A549 treated with CORT108297 at 1 μM for 4 hours (cell line): ENCODE measurements at places on chromosomes 1 and 21. TPM values are rescaled to one million over a fixed set of nuclear protein-coding genes. Genes with fewer than 3 reads are reported as not detected.

E2F2 gene
- 2.2 to 3.1 TPM (median 2.7 TPM) in 5 replicates for total RNA-seq

NR5A2 gene
- 3.7 to 5.3 TPM (median 5.0 TPM) in 5 replicates for total RNA-seq

ARHGAP29 gene
- total RNA-seq = 12.7 to 17.4 TPM (median 14.5 TPM) in 5 replicates

RIMS3 gene
- total RNA-seq = 0.61 to 1.3 TPM (median 1.0 TPM) in 5 replicates

PRAMEF15 gene
- total RNA-seq = not detected in 5 replicates

BCL2L15 gene
- 0.44 to 1.2 TPM (median 0.58 TPM) in 5 replicates for total RNA-seq

GSTM2 gene
- 3.6 to 4.3 TPM (median 3.7 TPM) in 5 replicates for total RNA-seq

LIN28A gene
- total RNA-seq = 0.03 TPM in 1 of 5 replicates, not detected in the others

CDK11A gene
- 19.0 to 25.8 TPM (median 24.6 TPM) in 5 replicates for total RNA-seq

TTLL10 gene
- total RNA-seq = not detected in 5 replicates

CGN gene
- total RNA-seq = 1.1 to 1.6 TPM (median 1.4 TPM) in 5 replicates

ABCG1 gene
- total RNA-seq = 2.5 to 3.6 TPM (median 2.9 TPM) in 5 replicates

TFF2 gene
- total RNA-seq = not detected in 5 replicates

CHODL gene
- 0.05 TPM in 1 of 5 replicates, not detected in the others for total RNA-seq

PLXNA2 gene
- total RNA-seq = 0.86 to 0.98 TPM (median 0.92 TPM) in 5 replicates

COL11A1 gene
- 1.8 to 3.6 TPM (median 2.8 TPM) in 5 replicates for total RNA-seq

PROX1 gene
- 0.03 to 0.12 TPM (median 0.03 TPM) in 5 replicates for total RNA-seq

HOOK1 gene
- total RNA-seq = 0.14 to 0.45 TPM (median 0.32 TPM) in 5 replicates

KCNE2 gene
- not detected in 5 replicates for total RNA-seq

PCBP3 gene
- total RNA-seq = 0.92 to 1.5 TPM (median 1.2 TPM) in 5 replicates

PKP1 gene
- 0.03 to 0.05 TPM (median 0.05 TPM) in 5 replicates for total RNA-seq

TRIM63 gene
- 0.08 to 0.17 TPM (median 0.13 TPM) in 5 replicates for total RNA-seq

SPRR1A gene
- total RNA-seq = not detected in 5 replicates

OR2T2 gene
- total RNA-seq = not detected in 5 replicates

HCN3 gene
- 3.9 to 6.1 TPM (median 5.1 TPM) in 5 replicates for total RNA-seq

IFI44 gene
- 0.36 to 1.6 TPM (median 0.52 TPM) in 5 replicates for total RNA-seq

BACE2 gene
- total RNA-seq = 20.9 to 22.8 TPM (median 21.5 TPM) in 5 replicates
